ENCODE measurements at places on chromosomes 3 and 15.

DNA sequence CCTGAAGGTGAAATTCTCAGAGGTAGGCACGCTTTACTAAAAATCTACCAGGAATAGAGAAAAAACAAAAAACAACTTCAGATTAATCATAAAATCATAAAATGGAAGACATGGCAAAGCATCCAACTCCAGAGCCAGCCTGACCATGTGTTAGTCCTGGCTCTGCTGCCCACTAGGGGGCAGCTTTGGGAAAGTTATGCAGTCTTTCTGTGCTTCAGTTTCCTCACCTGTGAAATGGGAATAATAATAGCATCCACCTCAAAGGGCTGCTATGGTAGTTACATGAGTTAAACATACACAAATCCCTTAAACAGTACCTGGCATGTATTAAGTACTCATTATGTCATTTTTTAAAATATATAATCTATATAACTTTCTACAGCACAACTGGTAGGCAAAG, 52.3 kb downstream of the WNT5A start:
- DNase-seq, result no peak

- DNase-seq, result no peak
Observed at GRCh38 chr3:179446501-179446900, 4.8 kb downstream of the GNB4 start.

- no peak for DNase-seq
Observed at GRCh38 chr3:148202386-148202785, 495.3 kb upstream of the AGTR1 start.

DNA sequence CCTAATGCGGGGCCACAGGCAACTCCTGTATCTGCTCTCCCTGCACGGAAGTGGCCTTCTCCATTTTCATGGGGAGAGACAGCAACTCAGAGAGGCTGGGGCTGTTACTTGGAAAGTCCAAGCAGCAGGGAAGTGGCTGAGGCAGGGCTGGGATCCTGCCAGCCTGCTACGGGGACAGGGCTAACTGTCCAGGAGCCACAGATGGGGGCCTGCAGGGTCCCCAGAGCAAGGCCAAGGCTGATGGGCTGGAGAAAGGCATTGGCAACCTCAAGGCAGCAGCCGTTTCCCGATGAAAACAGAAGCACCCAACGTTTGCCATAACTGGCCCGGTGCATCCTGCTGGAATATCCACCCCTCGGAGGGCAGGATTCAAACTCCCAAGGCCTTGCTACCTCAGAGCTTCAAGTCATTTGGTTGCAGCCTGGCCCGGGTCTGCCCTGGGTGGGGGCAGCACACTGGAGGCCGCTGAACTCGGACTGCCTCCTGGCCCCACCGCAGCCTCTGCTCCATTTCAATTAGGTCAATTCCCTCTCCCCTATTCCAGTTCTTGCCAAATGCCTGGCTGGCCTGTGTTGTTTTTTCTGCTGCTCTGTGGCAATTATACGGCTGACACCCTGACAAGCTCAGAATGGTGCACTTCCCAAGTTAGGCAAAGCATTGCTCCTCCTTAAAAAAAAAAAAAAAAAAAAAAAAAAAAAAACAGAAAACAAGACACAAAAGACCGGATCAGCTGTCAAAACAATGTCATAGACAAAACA, 143.5 kb downstream of the NUP210 start:
- DNase-seq, result no peak

- no peak for DNase-seq
Observed at GRCh38 chr3:30231277-30232141, 374.9 kb upstream of the TGFBR2 start.

DNA sequence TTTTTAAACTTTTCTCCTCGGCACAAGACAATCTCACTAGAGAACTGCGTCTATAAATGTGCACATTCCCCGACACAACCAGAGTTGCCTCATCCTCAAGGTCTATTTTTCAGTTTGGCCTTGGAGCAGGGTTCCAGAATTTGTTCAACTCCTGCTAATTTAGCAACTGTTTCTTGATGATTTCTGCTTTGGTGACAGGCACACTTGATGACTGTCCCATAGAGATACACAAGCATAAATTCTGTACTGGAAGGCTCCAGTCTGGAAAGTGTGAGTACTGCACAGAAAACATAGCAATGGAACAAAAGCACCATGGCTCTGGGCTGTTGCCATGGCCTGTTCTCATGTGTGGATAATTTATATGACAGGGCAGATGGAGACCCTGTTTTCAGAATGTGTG, 379.6 kb upstream of the PDZRN3 start:
- no peak for DNase-seq

DNA sequence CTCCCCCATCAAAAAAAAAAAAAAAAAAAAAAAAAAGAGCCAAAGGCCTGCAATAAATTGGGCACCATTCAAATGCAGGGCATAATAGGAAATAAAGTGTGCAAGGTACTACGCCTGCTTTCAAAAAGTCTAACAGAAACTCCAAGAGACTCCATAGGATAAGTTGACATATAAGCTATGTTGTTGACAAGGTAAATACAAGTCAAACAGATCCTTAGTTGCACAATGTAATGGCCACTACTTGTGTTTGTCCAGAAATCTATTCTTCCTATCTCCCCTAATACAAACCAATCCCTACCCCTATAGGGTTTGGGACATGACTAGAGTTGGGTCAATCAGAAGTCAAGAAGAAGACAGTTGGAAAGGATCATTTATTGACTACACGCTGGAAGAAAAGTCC, 16.0 kb downstream of the MAP4 start:
- no peak for DNase-seq
